ENCODE measurements at places on chromosomes 5 and 9.

DNA sequence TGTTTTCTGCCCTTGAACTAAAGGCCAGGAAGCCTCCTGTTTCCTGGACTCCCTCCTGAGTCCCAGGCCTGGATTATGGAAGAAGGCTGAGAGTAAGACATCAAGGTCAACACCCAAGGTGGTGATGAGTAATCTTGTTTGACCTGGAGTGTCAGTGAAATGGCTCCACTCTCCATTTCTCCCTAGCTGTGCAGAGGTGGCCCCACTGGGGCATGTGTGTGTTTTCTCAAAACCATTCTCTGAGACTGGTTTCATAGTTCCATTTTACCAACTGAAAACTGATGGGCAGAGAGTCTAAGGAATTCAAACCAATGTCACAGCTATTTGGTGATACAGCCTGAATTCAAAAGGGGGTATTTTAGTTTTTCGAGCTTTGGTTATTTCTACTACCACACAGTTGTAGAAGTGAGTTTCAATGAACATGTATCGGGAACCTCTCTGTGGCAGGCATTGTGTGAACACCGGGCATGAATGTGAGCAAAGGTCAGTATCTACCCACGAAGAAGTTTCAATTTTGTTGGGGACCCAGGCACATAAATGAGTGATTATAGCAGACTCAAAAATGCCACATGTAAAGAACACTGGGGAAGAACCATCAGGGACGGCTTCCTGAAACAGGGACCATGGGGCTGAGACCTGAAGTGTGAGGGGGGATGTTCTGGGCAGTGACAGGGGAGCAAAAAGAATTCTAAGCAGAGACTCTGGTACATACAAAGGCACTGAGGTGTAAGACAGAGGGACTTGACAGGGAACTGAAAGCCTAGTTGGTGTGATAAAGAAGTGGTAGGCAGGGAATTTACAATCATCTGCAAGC is 269.6 kb upstream of the KLF4 start:
- DNase-seq: peak; percentile 13

DNA sequence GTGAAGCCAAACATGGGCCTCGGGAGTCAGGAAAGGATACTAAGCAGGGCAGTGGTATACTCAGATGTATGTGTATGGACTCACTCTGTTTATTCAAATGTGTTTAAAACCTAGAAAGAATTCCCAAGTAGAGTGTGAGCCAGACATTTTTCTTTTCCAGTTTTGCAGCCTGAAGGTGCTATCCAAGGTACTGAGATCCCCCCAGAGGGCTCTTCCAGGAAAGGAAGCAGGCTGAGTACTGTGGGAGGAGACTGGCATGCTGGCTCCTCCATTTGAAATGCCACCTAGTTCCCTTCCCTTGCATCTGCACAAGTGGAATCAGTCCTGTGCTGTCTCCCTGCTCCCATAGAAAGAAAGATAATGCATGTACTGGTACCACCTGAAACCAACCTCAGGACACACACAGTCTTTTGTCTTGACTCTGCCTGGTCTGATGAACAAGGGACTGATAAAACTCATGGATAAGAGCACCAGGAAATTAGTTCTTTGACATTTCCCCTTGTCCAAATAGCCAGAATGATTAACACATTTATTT is 85.9 kb downstream of the HRH2 start:
- no peak for DNase-seq

GRCh38 chr5:121976979-121977378 is 15.2 kb downstream of the SRFBP1 start:
- peak; percentile 59 for DNase-seq

DNA sequence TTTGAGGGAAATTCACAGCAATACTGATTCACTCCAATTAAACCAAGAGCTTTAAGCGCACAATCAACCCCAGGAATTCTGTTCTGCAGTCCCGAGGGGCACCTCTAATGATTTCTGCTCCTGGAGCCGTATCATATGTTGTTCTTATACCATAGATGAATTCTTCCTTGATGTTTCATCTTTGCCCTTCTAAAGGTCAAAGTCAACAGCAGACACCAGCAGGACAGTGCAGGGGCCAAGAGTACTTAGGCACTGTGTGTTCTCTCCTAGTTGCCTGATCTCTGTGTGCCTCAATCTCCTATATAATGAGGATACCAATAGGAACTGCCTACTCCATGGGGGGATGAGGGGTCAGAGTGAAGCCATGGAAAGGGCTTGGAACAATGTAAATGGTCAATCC is 16.5 kb downstream of the EPB41L4B start:
- DNase-seq: no peak

DNA sequence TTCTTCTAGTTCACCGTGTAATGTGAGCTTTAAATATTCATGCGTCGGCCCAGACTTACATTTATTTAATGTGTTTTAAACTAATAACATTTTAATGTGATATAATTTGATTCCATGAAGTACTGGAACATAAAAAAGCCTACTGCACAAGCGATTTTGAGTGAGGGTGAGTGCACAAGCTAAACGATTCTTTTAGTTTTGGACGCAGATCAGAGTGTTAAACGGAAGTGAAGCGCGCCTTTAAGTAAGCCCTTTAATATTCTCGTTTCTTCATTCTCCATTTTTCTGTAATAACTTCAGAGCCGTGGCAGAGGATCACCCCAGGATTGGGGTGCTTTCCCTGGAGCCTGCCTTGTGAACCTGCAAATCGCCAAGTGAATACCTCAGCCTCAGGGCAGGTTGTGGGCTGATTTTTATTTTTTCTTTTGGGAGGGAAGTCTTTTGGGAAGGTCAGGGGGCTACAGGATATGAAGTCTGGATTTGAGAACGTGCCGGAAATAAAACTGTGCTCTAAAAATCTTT is 4.9 kb upstream of the PAX5 start:
- no peak for DNase-seq

- no peak for DNase-seq
Measured at GRCh38 chr5:88679638-88680037, 203.3 kb downstream of the MEF2C start.

DNA sequence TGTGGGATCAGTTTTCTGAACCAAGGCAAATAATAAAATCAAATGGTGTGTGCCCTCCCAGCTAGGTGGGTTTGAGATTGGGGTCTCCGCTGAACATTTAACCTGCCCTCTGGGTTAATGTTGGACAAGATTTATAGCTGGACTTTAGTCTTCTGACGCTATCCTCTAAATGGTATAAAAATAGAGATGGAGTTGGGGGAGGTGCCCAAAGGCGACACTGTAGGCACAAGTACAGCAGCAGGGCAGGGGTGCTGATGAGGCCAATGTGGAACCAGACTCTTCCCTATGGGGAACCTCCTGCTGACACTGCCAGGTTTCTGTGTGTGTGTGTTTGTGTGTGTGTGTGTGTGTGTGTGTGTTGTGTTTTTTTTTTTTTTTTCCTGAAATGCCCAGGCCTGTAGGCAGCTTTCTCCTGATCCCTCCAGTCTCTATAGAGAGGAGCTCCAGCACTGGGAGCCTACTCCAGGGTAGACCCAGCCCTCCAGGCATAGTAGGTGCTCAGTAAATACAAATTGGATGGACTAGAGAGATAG is 37.9 kb downstream of the PCDH1 start:
- DNase-seq: peak; percentile 10

- no peak for DNase-seq
Measured at GRCh38 chr9:134456756-134457305, 130.6 kb downstream of the RXRA start.

DNA sequence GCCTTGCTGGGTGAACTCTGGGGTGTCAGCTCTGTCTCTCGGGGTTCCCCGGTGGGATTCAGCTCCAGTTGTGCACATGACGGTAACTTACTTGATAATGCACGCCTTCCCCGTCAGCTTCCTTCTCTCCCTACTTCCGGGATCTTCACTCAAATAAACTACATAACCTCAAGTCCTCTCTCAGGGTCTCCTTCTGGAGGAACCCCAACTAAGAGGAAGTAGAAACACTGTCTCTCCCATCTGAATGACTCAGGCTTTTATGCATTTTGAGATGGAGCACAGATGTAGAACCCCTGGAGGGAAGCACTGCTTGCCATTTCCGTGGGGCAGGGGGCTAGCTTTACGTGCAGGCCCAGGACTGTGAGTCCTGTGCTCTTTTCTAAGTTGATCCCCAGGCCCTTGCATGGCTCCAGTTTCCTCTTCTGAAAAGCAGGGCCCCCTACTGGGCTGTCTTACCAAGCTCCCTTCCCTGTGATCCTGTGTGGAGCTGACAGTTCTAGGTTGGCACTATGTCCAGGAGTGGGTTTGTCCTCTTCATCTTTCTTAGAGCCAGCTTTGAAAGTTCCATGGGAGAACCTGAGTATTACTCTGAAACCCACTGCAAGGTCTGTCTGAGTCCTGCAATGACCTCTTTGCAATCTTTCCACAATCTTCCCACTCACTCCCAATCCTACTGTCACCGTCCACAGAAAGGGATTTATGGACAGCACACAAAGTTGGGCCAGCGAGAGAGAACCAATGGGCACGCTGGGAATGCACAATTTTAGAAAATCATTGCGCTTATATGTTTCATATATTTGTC is 17.7 kb downstream of the S1PR3 start:
- DNase-seq: peak; percentile 88

DNA sequence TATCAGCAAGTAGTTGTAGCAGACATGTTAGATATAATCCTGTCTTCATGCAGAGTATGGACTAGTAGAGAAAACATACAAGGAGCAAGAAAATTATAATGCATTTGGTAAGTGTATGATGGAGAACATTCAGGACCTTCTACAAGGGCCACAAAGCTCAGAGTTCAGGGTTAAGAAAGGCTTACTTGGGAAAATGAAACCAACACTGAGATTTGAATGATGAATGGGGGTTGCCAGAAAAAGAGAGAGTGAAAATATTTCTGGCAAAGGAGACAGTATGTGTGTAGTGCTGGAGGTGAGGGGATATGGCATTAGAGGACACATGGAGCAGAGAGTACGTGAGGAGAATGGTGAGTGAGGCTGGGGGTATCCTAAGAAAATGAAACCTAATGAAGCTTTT is 169.8 kb upstream of the STK32A start:
- DNase-seq: no peak

DNA sequence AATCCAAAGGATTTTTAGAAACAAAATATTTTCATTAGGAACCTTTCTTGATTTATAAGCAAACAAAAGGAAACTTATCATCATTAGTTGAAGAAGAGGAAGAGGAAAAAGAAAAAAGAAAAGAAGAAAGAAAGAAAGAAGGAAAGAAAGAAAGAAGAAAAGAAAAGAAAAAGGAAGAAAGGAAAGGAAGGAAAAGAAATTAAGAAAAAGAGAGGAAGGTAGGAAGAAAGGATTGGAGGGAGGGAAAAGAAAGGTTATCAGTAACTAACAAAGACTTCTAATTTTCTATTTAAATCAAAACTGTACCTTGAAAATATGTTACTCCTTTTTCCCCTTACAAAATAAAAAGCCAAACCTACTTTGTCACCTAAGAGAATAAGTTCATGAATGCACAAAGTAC is 10.0 kb downstream of the EBF1 start:
- DNase-seq: no peak

- no peak for DNase-seq
Measured at GRCh38 chr5:17241635-17242034, 24.2 kb downstream of the BASP1 start.

- no peak for DNase-seq
Measured at GRCh38 chr5:97624886-97625285, 441.8 kb upstream of the RIOK2 start.

DNA sequence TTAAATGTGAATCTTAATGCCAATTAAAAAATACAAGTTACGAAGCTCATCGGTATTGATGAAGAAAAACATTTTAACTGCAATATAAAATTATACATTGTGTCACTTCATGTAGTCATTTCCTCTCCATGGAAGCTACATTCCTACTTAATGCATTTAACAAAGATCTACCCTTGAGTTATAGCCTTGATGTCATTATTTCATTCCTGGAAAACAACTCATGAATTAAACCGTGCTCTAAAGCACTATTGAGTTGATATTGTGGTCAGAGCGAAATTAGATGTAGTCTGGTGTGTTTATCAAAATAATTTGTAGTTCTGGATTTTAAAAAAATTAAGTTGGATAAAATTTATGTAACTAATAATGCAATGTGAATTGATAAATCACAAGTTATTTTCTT is 11.1 kb downstream of the C5orf47 start:
- no peak for DNase-seq

DNA sequence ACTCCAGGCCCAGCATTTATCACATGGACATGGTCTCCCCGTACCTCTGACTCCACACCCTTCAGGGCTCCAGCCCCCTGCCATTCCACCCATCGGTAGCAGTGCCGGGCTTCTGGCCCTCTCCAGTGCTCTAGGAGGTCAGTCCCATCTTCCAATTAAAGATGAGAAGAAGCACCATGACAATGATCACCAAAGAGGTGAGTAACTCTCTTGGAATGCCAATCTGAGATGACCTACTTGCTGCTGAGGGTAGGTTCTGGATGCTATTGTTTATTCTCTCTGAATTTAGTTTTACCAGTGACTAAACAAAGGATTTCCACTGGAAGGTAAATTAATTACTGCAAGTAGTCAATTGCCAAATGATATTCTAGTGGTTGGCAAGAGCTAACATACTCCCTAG is 80.8 kb downstream of the TLE4 start:
- DNase-seq: no peak

DNA sequence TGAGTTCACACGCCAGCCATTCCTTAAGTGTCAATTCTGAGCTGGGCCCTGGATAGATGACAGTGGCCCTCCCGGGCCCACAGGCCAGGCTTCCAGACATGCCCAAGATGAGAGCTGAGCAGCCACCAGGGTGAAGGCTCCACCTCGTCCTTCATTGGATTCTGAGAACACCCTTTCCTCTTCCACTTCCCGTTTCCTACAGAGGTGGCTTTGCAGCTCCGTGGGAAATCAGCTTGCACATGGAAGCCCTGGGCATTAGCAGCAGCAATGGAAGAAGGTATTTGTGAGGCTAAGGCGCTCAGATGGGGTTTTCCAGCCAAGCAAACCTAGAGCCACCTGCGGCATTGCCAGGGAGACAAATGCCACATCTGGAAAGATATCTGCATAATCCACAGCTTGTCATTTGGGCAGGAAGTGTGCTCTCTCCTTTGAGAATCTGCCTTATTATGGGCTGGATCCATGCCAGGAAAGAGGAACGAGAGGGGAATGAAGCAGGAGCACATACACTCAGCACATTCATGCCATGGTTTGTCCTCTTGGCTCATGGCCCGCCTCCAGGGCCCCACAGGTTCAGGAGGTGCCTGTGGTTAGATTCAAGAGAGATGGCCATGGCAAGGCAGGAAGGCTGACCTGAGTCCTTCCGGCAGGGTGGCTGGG is 34.1 kb downstream of the CFAP77 start:
- DNase-seq: no peak

DNA sequence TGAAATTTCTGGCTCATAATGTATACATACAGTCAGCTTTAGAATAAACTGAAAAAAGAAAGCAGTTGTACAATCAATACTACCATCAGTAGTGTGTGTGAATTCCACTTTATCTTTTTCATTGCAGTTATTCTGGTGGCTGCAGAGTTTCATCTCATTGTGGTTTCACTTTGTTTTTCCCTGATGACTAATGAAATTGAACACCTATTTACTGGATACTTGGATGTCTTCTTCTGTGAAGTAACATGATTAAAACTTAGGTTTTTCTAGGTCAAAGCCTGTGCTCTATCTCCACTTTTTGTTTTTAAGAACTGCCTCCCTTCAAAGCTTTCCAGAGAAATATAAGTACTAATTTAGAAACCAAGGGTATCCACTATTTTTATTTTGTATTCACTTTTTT is 174.3 kb downstream of the TRPM3 start:
- no peak for DNase-seq
